ENCODE measurements at places on chromosomes 11 and 22.

DNA sequence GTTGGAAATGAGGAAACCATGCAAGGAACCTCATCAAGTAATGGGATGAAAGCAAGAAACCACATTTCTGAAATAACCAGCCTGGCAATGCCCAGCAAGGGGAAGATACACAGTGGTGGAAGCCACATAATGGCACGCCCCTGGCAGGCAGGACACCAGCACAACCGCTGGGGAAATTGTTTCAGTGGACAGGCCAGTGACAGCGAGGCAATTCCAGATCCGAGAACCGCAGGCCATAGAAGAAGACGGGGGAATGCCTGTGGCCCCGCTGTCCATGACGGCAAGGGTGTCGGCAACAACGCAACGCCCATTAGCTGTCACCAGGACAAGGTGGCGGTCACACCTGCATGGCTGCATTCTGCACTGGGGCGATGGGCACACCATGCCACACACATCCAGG lies 1389.6 kb downstream of the BRD1 start:
- no peak for DNase-seq

DNA sequence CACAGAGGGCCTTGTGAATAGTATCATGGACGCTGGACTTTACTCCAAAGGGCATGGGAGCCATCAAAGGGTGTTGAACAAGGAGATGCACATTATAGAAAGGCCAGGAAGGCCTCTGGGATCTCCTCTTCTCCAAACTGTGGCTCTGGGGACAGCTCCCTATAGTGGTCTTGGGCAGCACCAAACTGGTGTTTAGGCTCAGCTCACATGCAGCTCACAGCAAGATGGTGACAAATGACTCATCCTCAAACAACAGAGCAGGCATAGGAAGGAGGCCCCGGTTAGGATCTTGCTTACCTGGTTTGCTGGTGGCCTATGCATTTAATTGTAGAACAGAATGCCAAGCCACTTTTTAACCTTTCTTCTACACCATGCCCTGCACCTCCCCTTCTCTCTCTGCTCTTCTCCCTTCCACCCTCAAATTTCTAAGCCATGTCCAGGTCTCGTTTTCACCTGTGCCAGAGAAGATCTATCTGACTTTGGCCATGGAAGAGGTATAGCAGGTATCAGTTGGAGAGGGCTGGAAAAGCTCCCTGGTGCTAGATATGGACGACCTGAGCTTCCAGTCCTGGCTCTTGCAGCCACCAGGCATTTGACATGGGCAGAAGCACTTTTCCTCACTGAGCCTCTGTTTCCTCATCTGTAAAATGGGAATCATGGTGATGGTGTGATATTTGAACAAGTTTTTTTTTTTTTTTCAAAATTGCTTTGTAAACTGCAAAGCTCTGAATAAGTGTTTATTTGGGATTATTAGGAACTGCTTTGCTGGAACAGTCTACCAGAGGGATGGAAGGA lies 14.4 kb upstream of the EHF start:
- DNase-seq, result no peak

DNA sequence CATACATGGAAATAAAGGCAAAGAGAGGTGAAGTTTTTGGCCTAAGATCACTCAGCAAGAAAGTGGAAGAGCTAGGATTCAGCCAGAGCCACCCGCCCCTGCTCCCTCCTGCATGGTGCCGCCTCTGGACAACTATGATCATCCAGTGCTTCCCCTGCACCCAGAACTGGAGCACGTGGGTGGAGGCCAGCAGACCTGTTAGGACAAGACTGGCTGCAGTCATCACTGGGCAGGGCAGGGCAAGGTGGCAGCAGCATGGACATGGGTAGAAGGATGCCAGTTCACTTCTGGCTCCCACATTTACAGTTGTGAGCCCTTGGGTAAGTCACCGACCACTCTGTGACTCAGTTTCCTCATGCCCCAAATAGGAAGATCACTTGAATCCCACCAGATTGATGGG lies 131.0 kb downstream of the FBXO7 start:
- DNase-seq, result no peak

- no peak for DNase-seq
These were observed at the start of gene GAB2 for GRCh38 chr11:78417175-78417887. Gene GAB2 (minus strand): TSS chr11:78417820. CDS start chr11:78417720, 100 bp downstream.

DNA sequence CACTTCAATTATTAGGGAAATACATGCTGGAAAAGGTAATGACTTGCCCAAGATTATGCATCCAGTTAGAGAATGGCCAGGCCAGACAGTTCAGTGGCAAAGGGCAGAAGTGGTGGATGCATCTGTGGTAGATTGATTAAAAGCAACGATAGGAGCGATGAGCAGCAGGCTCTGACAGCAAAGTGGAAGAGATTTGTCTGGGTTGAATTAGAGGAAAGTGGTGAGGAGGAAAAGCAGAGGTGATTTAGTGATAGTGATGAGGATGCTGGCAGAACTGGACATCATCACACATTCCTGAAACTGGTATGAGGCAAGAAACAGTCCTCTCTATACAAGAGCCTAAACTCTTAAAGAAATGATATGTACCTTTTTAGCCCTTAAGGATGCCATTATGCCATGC lies 12.5 kb downstream of the HSD17B12 start:
- peak; percentile 58 for DNase-seq

- DNase-seq, result no peak
These were observed 65.2 kb downstream of the NFAM1 start for GRCh38 chr22:42366806-42367581.

DNA sequence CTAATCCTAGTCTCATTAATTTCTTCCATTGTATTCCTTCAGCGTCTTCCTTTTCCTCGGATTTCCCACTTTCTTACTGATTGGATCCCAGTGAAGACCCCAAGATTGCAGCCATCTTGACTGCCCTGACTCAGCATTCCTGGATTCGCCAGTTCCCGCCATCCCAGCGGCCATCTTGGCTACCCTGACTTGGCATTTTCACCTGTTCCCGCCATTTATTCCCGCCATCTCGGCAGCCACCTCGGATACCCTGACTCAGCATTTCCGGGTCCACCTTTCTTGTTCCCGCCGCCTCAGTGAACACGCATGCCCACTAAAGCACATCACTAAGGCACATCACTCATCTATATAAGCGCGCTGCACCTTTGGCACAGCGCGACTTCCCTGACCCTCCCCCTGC lies 13.8 kb upstream of the OR56A3 start:
- no peak for DNase-seq

- DNase-seq, result peak; percentile 97
These were observed 3.6 kb downstream of the SEPTIN5 start for GRCh38 chr22:19717691-19718455.

DNA sequence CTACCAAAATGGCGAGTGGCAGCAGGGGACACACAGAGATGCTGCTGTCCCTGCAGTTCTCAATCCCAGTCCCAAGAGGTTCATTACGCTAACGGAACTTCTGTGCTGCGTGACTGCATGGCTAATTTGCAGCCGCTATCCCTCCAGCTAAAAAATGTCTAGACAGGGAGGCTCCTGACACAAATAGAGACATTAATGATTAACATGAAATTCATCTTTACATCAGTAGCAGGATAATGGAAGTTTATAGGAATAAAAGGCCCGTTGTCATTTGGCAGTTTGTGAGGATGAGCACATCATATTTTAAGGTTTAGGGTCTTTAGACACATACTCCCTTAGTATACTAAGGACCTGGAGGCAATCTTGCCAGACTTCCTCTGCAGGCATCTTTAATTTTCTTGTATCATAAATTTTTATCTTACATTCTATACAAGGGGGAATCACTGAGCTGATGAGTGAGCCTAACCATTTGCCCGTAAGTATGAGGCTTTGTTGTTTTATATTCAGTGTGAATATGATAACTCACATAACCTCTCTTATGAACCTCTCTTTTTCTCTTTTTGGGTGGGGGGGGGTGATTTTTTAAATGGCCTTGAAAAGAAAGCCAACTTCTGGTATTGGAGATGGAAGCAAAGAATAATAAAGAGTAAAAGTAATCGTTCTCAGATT lies 99.8 kb upstream of the OR9G4 start:
- peak; percentile 74 for DNase-seq

- DNase-seq, result no peak
These were observed 234 bp downstream of the SESN3 start for GRCh38 chr11:95230810-95231126.

DNA sequence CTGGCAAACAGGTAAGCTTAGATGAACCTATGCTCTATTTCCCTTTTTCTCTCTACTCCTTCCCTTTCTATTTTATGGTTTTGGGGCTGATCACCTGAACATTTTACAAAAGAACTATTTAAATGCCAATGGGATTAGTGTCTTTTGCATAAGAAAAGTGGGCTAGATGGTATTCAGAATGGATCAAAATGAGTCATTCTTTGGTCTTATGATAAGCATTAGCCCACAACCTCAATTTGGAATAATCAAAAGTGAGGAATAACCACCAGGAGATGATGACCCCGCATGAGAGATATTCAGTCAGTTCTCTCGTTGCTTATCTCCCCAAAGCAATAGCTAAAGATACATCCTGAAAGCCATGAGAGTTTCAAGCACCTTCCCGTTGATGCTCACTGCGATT lies 399.0 kb upstream of the CADM1 start:
- DNase-seq, result no peak

- DNase-seq, result peak; percentile 37
These were observed 1.4 kb downstream of the RIN1 start for GRCh38 chr11:66334605-66335442.

Data from SK-N-SH (cell line).